Breast epithelium (tissue), 4 donors: ENCODE measurements at places on chromosomes 7 and 10.
A peak's percentile ranks its signal among the peaks of the same experiment; 100 is the strongest.

GRCh38 chr10:124655191-124656112 is 88.7 kb downstream of the FAM53B start:
- no peak for DNase-seq

DNA sequence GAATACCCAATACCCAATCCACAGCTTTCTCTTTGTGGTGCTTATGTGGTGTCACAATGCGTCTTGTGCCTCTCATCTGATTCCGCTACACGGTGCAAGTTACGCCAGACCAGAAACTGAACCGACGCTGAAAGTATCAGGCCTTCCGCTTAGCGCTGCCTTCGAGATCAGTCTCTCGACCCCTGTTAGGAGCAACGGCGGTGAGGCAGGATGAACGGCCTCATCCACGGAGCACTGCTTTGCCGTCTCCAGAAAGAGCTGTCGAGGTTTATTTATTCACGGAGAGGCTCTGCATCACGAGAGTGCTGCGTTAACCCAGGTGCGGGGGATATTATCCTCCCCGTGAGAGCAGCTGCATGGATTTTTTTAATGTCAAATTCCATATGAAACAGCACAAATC is 464.3 kb downstream of the DNAJB6 start:
- DNase-seq = no peak

GRCh38 chr10:104327745-104328645 is 10.3 kb downstream of the ITPRIP start:
- peak; percentile 49 for DNase-seq

DNA sequence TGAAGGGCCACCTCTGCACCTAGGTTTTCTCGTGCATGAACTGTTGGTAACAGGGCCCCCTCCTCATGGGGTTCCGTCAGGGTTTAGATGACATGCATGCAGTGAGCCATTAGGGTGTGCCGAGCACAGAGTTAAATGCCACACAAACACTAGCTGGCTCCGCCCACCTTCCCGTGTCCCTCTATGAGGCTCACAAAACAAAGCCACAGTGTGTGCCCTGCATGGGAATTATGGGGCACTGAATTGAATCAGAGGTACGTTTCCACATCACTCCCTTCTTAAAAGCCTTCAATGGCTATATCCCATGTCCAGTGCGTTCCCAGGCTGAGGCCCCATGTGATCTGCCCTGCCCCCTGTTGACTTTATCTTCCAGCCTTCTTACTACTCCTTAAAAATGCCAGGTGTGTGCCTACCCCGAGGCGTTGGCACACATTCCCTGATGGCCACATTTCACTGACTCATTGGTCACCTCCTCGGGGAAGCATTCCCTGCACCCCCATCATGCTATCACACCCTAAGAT is 35.7 kb downstream of the GSDME start:
- DNase-seq = no peak

- no peak for DNase-seq
Observed at GRCh38 chr10:34580643-34581042, 234.5 kb downstream of the PARD3 start.
